Activated CD4-positive, alpha-beta T cell treated with anti-CD3 and anti-CD28 coated beads for 48 hours (primary cell): ENCODE measurements at places on chromosomes 2 and 18.

- no peak for DNase-seq
These were observed 78.5 kb upstream of the BCL2L11 start for GRCh38 chr2:111042261-111042660.

GRCh38 chr2:186641132-186641806, 51.4 kb downstream of the ITGAV start:
- no peak for DNase-seq

- no peak for DNase-seq
These were observed 1193.5 kb upstream of the ACVR2A start for GRCh38 chr2:146651361-146651760.

DNA sequence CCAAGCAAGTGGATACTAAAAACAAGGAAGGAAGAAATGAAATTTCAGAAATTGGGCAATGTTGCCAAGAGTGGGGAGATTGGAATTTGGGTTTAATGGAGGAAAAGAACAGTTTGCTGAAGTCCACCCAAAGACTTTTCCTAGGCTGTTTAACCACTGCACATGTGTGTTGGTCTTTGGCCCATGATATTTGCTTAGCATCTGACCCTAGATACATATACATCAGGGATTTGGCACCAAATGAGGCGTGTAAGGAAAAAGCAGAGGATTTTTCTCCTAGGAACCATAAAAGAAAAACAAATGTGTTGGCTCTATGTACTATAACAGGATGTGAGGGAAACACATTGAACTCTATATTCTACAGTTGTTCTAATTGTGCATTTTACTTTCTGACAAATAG, 80.7 kb upstream of the CD28 start:
- DNase-seq, result no peak

DNA sequence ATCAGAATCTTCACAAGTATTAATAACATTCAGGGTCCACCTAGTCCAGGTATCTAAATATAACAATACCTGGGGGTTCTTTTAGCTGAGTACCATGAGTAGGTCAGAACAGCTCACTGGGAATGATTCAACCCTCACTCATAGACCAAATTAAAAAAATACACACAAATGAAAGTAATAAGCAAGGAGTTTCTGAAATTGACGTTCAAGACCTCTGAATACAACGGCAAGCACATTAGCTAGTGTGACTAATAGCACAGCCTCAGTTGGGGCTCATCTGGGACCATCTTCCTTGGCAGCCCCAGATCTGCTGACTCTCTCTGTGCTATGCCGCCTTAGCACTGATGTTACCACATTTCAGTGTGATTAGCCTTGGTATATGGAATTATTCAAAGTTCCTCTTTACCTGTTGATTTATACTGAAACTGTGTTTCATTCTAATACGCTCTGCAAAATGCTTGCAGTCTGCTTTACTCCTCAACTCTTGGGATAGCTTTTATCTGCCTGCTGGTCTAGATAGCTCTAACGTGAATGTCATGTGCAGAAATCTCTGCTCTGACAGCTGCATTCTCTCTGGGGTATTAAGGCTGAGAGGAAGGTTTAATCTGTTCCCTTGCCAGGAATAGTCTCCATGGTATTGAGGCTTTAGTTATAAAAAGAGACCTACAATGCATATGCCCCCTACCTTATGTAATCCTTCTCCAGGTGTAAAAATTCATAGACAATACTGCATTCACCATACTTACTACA, 153.3 kb downstream of the METTL4 start:
- no peak for DNase-seq

DNA sequence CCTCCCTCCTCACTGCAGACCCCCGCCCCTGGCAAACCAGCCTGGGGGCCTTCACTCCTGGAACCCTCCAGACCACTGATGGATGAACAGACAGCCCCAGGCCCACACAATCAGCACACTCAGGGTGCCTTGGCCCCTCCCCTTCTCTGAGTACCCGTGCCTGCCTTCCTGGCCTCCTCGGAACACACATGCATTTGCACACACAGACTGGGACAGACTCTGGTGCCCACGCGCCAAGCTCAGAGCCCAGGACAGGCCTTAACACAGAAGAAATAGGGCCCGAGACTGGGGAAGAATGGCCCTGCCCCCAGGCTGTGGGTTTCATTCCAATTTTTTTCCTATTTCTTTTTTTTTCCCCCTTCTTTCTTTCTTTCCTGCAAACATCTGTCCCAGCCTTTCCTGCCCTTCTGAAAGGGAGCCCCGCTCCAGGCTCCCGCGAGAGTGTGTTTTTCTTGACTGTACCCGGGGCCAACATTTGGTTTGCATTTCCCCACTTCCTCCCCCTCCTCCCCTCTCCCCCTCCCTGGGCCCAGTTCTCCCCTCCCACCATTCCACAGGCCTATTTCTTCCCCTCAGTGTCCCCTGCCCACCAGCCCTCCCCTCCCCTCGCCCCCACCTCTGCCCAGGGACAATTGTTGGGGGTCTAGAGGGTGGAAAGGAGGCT, 618 bp upstream of the TNS1 start:
- no peak for DNase-seq

- no peak for DNase-seq
These were observed 47.9 kb downstream of the SH3RF3 start for GRCh38 chr2:109176928-109177327.

DNA sequence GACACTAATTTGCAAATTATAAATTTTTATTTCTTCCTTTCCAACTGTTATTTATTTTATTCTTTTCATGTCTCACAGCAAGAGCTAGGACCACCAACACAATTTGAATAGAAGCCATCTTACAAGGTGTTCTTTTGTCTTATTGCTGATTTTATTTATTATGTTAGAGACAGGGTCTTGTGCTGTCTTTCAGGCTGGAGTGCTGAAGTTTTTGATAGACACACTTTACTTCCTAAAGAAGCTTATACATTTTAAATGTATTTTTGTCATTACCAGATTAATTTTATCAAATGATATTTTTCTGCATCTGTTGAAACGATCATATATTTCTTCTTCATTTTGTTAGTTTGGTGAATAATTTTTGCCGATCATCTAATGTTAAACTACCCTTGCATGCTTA, 130.3 kb upstream of the BCL2L11 start:
- DNase-seq, result no peak
